ENCODE measurements at places on chromosomes 11 and 22. TPM values are rescaled to one million over a fixed set of nuclear protein-coding genes. Genes with fewer than 3 reads are reported as not detected.

GRCh38 chr11:65435981-65436411 is 13.4 kb downstream of the NEAT1 start:
- no peak for DNase-seq

SYT12 gene
- total RNA-seq = 0.48 TPM

DNA sequence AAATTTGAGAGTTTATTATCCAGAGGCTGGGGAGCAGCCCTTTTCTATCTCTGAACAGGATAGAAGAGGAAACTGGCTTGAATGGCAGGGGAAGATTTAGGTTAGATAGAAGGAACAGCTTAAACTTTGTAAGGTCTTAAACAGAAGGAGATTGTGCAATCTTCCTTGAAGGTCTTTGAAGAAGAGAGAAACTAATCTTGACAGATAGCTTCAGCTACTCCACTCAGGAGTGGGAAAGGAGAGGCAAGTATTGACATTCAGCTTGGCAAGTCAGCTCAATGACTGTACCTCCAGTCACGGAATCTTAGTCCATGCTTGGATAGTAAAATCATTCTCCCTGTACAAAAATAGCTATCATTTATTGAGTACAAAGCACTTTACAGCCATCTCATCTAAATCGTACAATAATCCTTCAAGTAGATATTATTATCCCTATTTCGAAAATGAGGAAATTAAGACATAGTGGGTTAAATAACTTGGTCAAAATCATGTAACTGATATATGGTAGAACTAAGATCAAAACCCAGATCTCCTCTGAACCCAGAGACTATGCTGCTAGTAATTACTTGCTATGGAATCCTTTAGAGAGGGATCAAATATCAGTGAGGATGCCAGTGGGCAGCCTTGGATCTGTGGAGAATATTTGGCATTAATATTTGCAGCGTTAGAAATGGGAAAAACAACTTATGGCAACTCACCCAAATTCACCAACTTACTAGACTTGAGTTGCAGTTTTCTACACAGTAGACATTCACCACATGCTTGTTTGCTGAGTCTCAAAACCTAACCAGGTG is 14.6 kb downstream of the C11orf97 start:
- DNase-seq = no peak

GRCh38 chr22:47251911-47252310 is 489.5 kb downstream of the TBC1D22A start:
- DNase-seq = no peak

MS4A7 gene
- total RNA-seq = not detected

PGA5 gene
- total RNA-seq = not detected

SPA17 gene
- total RNA-seq = 14.1 TPM

GRCh38 chr22:36743011-36743410 is 32.9 kb downstream of the IFT27 start:
- no peak for DNase-seq

DNA sequence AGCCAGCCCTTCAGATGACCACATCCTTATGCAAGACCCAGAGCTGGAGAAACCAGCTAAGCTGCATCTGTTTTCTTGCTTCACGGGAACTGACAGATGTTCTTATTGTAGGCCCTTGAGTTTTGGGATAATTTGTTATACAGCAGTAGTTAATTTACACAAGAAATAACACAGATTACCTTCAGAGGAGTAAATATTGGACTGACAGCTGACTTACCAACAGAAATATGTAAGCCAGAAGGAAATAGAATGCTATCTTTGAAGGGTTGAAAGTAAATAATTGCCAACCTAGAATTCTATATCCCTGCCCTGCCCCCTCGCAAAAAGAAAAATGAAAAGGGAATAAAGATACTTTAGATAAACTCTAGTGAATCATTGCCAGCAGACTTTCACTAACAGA is 124.1 kb downstream of the WNT7B start:
- no peak for DNase-seq

DNA sequence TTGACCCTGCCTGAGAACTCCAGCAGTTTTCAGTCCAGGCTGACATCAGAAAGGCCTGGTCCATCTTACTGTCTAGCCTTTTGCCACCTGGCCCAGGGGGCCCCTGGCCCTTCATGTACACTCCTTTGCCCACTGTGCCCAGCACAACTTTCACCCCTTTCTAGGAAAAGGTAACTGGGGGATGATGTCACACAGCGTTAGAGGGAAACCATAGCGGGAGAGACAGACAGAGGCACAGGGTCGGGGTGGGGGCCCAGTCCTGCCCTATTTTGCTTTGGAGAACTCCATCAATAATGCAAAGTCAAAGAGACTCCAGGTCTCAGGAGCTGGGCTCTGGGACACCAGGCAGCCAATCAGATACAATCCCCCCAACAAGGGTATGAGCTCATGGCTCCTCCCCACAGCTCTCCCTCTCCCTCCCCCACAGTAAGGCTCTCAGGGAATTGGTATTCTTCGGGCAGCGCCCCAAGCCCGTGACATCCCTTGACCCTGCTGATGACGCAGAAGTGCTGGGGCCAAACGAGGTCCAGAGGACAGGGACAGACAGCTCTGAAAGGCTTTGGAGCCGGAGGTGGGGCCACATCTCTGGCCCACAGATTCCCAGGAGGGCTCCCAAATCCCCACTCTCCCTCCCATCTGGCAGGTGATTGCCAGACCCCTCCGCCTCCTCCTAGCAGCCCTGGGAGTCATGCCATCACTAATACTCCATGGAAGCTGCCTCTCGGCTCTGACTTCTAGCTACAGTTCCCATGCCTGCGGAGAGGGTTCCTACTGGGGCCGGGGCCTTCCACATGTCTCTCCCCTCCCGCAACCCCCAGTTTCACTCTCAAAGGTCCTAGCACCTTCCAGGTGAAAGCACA is 5.9 kb downstream of the USP2 start:
- DNase-seq = no peak

FREY1 gene
- total RNA-seq = not detected

- DNase-seq = no peak
These were observed 61.6 kb downstream of the KREMEN1 start for GRCh38 chr22:29134448-29134847.

GRCh38 chr22:18115906-18116371 is 5.3 kb downstream of the TUBA8 start:
- no peak for DNase-seq

KIAA0930 gene
- 61.1 TPM for total RNA-seq

Data from kidney epithelial cell (primary cell).